ENCODE measurements at places on chromosomes 16 and 17.

GRCh38 chr17:19238167-19238505, 970 bp downstream of the EPN2 start:
- DNase-seq: no peak

GRCh38 chr17:82492643-82493225, 26.8 kb upstream of the FOXK2 start:
- DNase-seq: no peak

DNA sequence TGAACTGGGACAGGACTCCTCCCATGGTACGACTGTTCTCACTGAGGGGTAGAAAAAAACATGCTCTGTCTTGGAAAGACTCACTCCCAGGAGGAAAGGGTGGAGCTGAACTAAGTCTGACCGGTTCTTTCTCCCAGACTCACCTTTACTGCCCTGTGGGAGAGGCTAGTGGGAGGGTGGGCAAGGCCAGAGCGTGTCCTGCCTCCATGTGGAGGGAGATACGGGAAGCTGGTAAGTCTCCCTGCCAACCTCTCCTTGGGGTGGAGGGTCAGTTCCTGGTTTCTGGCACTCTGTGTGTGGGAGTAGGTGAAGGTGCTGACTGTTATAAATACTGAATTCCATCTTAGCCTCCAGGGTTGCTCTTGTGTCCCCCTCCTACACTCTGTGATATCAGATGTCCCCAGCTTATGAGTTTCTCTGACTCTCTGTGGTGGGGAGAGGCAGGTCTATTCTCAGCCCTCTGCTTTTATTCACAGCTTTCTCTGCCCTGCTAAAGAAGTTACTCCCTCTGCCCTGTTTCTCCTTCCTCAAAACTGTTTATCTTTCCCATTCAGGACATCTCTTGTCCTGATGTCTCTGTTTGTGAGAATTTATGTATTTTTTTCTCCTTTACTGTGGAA, 26.9 kb upstream of the FAM20A start:
- DNase-seq: no peak

DNA sequence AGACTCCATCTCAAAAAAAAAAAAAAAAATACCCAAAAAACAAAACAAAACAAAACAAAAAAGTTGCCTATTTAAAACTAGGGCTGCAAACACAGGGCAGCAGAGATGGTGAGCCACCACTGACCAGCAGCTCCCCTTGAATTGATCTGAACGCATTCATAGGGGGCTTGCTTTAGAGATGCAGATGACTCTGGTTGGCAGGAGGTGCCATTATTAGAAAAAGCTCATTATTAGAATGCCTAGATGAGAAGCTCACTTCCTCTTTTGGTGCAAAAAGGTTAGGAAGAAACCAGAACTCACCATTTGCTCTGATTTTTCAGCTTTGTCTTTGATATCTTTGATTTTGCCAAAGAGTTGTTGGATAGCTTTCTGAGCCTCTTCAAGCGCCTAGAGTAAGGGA, 53.1 kb downstream of the VPS53 start:
- DNase-seq: no peak

DNA sequence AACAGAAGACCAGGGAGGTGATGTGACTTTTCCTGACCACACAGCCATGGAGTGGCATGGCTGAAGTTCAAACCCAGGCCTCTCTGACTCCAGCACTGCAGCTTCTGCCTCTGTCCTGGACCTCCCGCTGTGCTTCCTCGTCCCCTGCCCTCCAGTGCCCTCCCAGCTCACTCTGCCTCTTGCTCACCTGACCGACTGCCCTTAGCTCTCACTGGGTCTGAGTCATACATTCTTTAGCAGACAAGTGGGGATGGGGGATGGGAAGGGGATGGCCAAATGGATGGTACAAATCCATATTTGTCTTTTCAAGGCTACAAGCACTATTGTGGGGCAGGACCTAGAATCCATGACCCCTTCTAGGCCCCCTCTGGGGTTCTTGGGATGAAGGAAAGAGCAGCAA, 33.0 kb downstream of the PITPNM3 start:
- DNase-seq: no peak

DNA sequence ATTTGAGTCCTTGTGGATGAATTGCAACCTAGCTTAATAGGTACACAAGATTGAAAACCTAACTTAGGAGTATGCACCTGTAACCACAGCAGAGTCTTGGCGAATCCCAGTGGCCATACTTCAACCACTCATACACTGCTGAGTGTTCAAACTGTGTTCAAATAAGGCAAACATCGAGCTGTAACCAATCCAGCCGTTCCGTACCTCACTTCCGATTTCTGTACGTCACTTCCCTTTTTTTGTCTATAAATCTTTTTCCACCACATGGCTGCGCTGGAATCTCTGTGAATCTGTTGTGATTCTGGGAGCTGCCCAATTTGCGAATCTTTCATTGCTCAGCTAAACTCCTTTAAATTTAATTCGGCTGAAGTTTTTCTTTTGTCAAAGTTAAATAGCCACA, 190.6 kb downstream of the MAF start:
- no peak for DNase-seq

- no peak for DNase-seq
Observed at GRCh38 chr17:58741121-58741625, 14.5 kb upstream of the PPM1E start.

GRCh38 chr17:66898536-66898935, 63.6 kb downstream of the CACNG5 start:
- DNase-seq: no peak

- DNase-seq: no peak
Observed at GRCh38 chr16:1429631-1430030, 1.2 kb upstream of the PERCC1 start.

DNA sequence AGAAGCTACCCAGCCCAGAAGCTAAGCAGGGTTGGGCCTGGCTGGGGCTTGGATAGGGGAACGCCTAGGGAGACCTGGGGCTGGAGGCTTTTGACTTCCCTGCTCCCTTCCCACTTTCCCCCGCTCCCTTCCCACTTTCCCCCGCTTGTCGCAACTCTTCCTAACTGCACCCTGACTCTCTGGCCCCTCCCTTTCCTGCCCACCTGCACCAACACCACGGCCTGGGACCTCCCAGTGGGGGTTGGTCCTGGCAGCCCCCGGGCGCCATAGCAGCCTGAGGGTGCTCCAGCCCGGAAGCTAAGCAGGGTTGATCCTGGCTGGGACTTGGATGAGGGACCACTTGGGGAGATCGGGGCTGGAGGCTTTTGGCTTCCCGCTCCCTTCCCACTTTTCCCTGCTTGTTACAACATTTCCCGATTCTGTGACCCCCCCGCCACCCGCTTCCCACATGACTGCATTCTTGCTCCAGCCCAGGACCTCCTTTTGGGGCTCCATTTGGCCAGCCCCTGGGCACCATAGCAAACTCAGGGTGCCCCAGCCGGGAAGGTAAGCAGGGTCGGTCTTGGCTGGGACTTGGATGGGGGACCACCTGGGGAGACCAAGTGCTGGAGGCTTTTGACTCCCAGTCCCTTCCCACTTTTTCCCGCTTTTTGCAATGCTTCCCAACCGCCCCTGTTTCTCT, 2287.0 kb downstream of the TP53TG3F start:
- no peak for DNase-seq

GRCh38 chr17:38742411-38743308, 5.5 kb downstream of the PCGF2 start:
- peak; percentile 97 for DNase-seq

DNA sequence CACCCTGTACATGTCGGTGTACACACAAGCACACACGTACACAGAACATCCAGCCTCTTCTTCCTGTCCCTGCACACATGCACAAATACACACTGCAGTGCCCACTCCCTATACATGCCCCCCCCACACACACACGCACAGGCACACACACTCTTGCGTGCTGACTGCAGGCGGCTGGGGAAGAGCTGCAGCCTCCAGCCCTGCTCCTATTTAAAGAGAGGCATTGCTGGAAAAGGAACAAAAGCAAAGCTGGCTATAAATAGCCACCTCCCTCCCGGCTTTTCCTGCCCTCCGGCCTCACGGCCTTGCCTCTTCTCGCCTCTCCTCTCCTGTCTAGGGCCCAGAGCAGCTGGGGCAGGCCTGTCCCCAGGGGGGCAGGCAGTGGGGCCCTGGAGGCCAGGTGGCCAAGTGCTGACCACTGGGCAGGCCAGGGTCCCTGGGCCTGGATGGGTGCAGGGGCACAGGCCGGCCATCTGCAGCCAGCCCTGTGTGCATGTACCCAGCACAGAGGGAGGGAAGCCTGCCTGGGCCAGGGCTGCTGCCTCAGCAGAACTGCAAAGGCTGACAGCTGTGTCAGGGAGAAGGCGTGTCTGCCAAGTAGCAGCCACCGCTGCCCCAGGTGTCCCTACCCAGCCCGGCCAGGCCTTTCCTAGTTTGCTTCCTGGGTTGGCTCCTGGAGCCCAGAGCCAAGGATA, 25.4 kb downstream of the RTN4RL1 start:
- no peak for DNase-seq

GRCh38 chr16:67216612-67217490, 10.1 kb upstream of the TMEM208 start:
- DNase-seq: no peak

DNA sequence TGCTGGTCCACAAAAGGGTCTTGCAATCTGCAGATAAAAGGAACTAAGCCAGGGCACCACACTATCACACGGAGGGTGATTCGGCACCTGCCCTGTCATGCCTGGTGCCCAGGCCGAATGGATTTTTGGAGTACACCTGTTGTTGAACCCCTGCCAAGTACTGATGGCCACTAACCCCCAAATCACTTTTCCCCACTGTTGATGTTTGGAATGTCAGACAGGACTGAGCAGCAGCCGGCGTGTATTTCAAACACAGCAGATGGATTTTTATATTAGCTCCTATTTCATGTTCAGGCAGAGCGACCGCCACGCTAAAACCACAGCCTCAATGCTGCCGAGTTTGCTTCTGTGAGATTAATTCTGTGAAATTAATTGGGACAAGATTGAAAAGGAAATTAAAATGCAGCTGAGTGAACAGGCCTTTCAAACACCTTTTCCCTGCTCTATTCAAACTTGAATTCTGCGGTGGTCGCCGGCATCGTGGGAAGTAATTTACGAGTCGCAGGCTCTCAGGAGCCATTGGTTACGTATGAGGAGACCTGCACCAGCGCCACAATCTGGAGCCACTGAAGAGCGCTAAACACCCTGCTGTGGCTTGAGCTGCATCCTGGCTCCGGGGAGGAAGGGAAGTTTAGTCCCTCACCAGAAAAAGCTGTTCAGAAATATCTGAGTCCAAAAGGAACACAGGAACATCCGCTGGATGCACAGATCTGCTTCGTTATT, 48.5 kb downstream of the SNX11 start:
- DNase-seq: no peak

GRCh38 chr17:82884341-82884969, 44.6 kb upstream of the ZNF750 start:
- DNase-seq: no peak

- no peak for DNase-seq
Observed at GRCh38 chr16:86578611-86579267, 390 bp downstream of the FOXL1 start.
